ENCODE measurements at places on chromosomes 6 and 20.

DNA sequence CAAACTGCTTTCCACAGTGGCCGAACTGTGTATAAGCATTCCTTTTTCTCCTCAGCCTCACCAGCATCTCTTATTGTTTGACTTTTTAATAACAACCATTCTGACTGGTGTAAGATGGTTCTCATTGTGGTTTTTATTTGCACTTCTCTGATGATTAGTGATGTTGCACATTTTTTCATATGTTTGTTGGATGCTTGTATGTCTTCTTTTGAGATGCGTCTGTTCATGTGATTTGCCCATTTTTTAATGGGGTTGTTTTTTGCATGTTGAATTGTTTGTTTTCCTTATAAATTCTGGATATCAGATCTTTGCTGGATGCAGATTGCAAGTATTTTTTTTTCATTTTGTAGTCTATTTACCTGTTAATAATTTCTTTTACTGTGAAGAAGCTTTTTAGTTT, 11.2 kb upstream of the ZSCAN12 start:
- no peak for DNase-seq

DNA sequence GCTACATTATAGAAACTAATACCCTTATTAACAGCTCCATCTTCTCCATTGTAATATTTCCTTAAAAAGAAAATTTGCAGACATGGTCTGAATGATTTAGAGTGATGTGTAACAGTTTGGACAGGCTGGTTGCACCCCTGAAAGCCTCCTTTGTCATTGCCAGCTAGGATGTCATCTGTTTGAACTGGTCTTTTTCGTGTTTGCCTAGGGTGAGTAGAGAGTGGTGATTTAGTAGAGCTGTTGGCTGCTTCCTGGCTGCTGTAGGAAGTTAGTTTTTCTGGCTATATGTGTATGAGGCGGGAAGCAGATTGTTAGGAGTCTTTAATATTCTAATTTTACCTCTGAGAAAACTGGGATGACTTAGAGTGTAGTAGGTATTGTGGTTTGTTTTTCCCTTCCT, 101.1 kb downstream of the ZFAND3 start:
- DNase-seq = no peak

- DNase-seq = no peak
Measured at GRCh38 chr6:117666881-117667280, 8.4 kb upstream of the NUS1 start.

DNA sequence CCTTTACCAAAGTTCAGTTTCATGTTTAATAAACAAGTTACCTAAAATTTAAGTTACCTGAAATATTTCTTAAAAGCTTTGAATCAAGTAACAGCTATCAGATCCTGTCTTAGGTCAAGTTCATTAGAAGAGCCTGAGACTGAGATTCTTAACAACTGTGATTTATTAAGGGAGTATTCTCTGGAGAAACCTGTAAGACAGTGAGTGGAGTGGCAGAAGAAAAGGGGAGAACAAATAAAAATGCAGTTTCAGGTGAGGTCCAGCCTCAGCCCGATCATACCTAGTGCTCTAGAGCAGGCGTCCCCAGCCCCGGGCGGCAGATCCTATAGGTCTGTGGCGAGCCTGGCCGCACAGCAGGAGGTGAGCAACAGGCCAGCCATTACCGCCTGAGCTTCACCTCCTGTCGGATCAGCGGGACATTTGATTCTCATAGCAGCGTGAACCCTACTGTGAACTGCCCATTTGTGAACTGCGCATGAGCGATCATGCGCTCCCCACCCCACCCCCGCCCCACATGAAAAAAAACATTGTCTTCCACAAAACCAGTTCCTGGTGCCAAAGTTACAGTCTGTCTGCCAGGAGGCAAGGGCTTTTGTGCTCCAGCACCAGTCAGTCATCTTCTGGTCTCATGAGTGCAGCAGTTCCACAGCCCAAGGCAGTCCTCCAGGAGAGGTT, 59.2 kb upstream of the ADGRB3 start:
- DNase-seq = no peak

DNA sequence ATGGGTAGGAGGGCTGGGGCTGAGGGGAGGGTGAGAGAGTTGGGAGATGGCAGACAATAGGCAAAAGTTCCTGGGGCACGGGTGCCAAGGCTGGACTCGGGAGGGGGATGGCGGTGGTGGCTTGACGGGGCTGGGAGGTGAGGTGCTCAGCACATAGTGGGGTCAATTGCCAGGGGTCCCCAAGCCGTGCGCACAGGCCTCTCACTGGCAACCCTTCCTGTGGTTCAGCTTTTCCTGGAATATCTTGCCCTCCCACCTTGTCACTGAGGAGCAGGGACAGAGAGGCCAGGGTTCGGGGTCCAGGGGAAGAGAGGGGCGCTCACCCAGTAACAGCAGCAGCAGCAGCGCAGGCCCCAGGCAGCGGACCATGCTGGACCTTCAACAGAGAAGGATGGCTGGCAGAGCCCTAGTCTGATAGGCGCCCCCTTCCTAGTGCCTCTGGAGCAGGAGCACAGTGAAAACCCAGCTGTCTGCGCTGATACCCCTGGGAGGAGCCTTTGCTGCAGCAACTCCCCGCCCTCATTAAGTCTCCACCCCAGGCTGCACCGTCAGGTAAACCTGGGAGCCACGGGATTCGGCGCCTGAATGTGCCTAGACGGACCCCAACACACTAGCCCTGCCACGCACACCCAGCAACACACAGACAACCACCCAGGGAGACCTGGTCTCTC, at the start of gene GFRA4:
TSS of gene GFRA4 (minus strand) at position 369 of the 671 bp plus-strand sequence. CDS start at position 369, 0 bp downstream.
- no peak for DNase-seq

- no peak for DNase-seq
Measured at GRCh38 chr6:105748737-105749161, 337.4 kb upstream of the PRDM1 start.

Measured in stimulated activated naive B cell treated with anti-CD40 and anti-IgM and Interleukin-4, amounts not matched to agents 10 μg/mL and 1 μg/mL and 100 μg/mL, for 72 hours (primary cell).